ENCODE measurements at places on chromosomes 5 and 9. TPM values are rescaled to one million over a fixed set of nuclear protein-coding genes. Genes with fewer than 3 reads are reported as not detected.

GRCh38 chr5:62199792-62200716 lies 106.0 kb upstream of the KIF2A start:
- DNase-seq, result peak; percentile 9

RASEF gene
- not detected for total RNA-seq

TBC1D13 gene
- 9.0 TPM for total RNA-seq

GRCh38 chr9:133682818-133683585 lies 46.8 kb downstream of the DBH start:
- peak; percentile 18 for DNase-seq

SLC36A2 gene
- total RNA-seq, result not detected

HTR4 gene
- not detected for total RNA-seq

DNA sequence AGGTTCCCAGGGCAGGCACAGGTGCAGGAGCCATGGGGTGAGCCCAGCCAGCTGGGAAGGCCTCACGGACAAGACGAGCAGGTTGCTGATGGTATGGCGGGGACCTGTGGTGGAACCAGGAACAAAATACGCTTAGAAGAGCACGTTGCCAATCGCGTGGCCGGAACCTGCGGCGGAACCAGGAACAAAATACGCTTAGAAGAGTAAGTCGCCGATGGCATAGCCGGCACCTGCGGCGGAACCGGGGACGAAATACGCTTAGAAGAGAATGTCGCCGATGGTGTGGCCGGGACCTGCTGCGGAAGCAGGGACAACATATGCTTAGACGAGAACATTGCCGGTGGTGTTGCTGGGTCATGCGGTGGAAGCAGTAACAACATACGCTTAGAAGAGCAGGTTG lies 23.5 kb upstream of the SPATA31E1 start:
- no peak for DNase-seq

GRCh38 chr5:88785746-88786565 lies 97.0 kb downstream of the MEF2C start:
- DNase-seq, result peak; percentile 13

ZDHHC11B gene
- not detected for total RNA-seq

All from activated naive CD4-positive, alpha-beta T cell treated with anti-CD3 and anti-CD28 coated beads for 36 hours (primary cell).